ENCODE measurements at places on chromosomes 7 and 10.

DNA sequence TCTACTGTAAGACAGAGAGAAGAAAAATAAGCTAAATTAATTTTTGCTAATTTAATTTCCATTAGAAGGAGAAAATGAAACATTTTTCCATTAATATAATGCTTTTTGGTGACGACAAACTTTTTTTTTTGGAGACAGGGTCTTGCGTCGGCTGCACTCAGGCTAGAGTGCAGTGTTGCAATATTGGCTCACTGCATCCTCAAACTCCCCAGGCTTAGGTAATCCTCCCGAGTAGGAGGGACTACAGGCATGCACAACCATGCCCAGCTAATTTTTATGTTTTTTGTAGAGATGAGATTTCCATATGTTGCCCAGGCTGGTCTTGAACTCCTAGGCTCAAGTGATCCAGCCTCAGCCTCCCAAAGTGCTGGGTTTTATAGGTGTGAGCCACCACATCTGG, 229.8 kb upstream of the LRRN3 start:
- DNase-seq: no peak

DNA sequence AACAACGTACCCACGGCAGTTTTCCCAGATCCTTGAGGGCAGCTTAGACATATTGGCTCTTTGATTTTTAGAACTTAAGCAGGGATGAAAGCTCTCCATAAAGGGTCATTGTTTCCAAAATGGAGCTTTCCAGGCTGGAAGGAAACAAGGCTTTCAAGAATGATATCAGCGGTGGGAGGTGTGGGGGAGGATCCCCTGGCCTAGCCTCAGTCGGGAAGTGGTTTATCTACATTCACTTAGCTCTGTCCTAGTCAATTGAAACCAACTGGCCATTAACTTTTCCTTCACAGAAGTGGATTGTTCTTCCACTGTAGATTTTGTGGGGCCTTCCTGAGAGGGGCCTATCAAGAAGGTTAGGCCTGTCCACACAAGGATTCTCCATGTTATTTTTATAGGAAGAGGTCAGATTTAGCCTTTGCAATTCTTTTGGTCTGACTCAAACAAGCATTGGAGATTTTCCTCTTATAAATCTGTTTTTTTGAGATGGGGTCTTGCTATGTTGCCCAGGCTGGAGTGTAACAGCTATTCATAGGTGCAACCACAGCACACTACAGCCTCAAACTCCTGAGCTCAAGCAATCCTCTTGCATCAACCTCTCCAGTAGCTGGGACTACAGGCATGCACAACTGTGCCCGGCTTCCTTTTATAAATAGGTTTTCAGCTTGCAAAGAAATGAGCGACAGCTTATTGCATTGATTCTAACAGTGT, 343.5 kb downstream of the LRMDA start:
- DNase-seq: no peak

GRCh38 chr7:155993420-155994278, 181.4 kb upstream of the SHH start:
- no peak for DNase-seq

GRCh38 chr10:114261076-114261475, 22.0 kb downstream of the VWA2 start:
- DNase-seq: no peak

DNA sequence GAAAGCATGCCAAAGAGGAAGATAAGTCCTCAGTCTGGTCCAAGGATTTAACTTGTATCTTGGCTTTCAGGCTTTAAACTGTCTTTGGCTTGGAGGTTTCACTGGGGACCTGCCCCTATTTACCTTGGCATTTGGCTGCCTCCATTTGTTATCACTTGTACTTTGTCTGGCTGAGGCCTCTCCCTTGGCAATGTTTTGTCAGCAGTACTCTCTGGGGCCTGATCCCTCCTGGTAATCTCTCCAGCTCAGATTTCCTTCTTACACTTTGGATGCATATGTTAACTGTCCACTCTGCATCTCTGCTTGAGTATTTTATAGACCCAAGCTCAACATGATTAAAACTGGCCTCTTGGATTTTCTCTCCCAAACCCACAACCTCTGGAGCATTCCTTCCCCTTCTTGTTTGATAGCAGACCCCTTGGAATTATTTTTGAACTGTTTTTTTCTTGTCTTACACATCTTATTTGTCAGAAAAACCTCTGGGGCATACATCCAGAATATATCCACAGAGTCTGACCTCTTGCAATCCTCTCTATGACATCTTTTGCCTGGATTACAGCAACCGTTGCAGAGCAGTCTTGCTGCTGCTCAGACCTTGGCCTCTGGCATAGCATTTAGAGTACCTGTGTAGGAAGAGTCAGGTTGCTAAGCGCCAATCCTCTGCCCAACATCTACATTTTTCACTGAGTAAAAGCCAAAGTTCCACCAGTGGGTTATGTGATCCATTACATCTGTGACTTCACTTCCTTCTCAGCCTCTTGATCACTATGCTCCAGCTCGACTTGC, 35.2 kb downstream of the ZNF487 start:
- no peak for DNase-seq

- no peak for DNase-seq
Measured at GRCh38 chr7:107035446-107035845, 9.1 kb upstream of the PRKAR2B start.

- DNase-seq: no peak
Measured at GRCh38 chr10:132163278-132163765, 23.4 kb upstream of the DPYSL4 start.

DNA sequence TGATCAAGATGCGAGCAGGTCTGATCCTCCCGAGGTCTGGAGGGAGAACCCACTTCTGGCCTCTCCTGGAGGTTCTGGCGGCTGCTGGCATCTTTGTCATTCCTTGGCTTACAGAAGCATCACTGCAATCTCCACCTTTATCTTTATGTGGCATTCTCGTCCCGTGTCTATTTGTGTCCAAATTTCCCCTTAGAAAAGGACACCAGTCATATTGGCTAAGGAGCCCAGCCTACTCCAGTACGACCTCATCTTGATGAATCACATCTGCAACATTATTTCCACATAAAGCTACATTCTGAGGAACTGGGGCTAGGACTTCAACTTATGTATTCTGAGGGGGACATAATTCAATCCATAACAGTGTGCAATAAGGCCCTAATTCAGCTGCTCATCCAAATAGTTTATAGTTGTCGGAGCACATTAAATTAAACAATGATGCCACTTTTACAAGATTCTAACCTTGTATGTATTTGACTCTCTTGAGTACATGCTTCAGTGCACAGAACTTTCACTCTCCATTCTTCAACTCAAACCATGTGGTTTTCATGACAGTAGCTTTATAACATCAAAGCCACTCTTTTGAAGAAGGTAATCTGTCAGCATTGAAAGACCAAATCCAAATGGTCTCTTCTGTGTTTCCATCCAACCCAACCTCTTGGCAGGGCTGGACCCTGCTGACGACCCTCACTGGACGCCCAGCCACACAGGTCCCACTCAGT, 86.2 kb upstream of the DDC start:
- DNase-seq: no peak

GRCh38 chr7:149404396-149404795, 56.5 kb downstream of the ZNF777 start:
- DNase-seq: no peak

- no peak for DNase-seq
Measured at GRCh38 chr7:38122501-38122900, 55.5 kb upstream of the STARD3NL start.

- DNase-seq: no peak
Measured at GRCh38 chr7:100356416-100357068, 1.4 kb upstream of the PILRB start.

DNA sequence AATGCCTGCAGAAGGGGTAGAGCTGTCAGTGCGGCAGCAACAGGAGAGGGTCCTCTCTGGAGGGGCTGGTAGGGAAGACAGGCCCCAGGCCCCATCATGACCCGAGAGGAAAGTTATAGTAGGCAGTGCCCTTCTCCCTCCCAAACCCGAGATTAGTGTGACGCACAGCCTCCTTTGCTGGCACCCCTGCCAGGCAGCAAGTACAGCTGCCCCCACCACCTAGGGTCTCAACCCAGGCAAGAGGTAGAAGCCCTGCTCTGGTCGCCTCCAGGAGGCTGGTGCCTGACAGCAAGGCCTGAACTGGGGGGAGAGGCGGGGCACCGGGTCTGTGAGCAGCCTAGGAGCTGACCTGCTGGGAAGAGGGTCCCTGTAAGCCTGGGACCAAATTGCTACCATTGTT, 15.5 kb downstream of the LOXL4 start:
- no peak for DNase-seq

DNA sequence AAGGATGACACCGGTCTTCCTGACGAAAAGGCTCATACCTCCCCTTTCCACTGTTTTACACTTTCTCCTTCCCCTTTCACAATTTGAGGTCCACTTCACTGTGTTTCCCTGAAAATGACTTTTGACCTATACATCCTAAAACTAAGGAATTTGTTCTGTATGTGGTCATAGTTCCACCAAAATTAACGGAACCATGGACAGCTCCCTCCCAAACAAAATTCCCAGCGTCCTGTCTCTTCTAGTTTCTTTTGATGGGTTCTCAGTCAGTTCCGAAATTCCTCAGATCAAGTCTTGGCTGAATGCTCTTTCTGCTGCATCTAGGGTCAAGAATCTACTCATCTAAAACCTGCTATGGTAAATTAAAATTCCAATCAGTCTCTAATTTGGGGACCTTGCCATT, 1191.9 kb downstream of the CNTNAP2 start:
- no peak for DNase-seq

DNA sequence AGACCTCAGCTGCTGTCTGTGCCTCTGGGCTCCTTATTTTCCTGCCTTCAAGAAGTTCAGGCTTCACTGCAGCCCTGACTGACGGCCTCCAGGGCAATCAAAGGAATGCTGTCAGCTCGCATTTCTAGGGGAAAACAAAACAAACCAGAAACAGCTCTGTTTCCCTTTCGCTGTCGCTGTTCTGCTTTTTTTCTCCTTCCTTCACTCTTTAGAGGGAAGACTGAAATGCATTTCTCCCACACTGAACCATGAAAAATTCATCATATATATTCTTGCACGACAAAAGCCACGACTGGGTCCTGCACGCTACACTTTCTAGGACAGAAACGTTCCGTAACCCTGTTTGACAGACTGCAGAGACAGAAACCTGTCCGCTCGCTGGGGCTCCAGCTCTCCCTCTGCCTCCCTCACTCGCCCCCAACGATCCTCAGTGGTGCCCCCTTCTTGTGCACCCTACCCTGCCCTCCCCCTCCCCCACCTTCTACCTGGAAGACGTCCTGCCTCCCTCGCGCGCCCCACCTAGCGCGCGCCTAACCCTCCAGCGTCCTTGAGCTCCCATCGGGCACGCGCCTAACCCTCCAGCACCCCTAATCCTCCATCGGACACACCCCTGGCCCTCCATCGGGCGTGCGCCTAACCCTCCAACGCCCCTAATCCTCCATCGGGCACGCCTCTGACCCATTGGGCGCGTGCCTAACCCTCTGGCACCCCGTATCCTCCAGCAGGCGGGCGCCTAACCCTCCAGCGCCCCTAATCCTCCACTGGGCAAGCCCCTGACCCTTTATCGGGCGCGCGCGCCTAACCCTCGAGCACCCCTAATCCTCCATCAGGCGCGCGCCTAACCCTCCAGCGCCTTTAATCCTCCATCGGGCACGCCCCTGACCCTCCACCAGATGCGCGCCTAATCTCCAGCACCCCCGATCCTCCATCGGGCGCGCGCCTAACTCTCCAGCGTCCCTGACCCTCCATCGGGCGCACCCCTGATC, 37.1 kb downstream of the SVOPL start:
- DNase-seq: no peak

GRCh38 chr10:5445006-5445405, 32.6 kb downstream of the NET1 start:
- DNase-seq: no peak

- no peak for DNase-seq
Measured at GRCh38 chr7:139362981-139363380, 3.3 kb downstream of the LUC7L2 start.

GRCh38 chr7:27248911-27249723, 6.5 kb downstream of the EVX1 start:
- DNase-seq: no peak

GRCh38 chr7:33459340-33459751, 330.0 kb downstream of the BBS9 start:
- DNase-seq: no peak

- DNase-seq: no peak
Measured at GRCh38 chr7:126529833-126530232, 722.9 kb downstream of the GRM8 start.

DNA sequence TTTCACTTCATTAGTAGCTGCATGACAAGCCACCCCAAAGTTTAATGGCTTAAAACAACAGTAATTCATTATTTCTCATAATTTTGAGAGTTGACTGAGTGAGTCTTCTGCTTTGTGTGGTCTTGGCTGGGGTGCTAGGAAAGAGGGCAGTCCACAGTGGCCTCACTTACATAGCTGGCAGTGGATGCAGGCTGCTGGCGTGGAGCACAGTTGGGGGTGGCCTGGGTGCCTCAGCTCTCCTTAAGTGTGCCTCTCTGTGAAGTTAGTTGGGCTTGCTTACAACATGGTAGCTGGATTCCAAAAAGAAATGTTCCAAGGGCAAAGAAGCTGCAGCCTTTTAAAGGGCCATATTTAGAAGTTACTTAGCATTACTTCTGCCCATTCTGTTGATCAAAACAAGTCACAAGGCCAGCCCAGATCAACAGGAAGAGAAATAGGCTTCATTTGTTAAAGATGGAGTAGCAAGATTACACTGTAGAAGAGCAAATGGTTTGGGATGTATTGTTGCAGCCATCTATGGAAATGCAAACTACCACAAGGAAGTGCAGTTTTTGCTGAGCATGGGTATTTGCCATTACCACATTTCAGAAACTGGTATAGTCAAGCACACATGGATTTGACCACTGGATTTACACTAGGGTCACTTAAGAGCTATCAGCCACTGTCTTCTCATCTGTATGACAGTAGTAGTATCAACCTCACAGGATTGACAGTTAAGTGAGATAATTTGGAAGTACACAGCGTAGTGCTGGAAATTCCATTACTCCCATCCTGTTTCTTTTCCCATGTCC, 33.6 kb downstream of the ZEB1 start:
- DNase-seq: no peak

DNA sequence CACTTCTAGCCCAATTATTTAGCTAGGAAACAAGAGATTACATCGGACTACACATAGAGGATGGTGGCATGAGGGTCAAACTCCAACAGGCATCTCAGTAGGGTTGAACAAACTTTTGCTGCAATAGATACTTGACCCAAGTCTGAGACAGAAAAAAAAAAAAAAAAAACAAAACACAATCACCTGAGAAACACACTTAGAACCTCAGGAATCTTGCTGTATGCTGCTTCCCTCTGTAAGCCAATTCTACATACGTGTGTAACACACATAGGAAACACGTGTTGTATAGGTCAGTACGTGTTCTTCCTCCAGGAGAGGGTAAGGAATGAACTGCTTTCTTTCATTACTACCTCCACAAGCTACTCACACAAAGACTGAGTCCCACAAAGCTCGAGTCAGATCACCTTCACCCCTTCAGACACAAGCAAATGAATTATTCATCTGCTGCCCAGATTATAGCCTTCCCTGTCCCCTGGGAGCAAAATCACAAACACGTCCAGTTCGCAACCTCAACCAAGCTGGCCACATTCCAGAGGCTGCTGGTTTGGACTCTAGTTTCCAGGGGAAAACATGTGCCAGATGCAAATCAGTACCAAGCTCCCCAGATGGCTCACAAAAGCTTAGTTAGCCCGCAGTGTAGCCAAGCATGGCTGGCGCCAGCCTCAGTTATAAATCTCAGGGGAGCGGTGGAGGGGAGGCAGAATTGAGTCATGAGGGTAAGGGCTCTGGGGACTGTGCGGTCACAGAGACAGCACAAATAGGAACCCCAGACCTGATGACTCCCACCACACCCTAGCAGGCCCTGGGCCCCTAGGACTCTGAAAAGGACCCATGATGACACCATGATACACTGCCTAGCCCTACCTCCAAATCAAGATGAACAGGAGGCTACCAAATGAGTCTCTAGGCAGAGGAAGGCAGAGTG, 15.1 kb downstream of the PSAP start:
- DNase-seq: no peak

- DNase-seq: no peak
Measured at GRCh38 chr10:72367301-72367960, 12.7 kb upstream of the DNAJB12 start.

Data from T-helper 17 cell (primary cell).